ENCODE measurements at places on chromosomes 6 and 20. TPM values are rescaled to one million over a fixed set of nuclear protein-coding genes. Genes with fewer than 3 reads are reported as not detected.

DNA sequence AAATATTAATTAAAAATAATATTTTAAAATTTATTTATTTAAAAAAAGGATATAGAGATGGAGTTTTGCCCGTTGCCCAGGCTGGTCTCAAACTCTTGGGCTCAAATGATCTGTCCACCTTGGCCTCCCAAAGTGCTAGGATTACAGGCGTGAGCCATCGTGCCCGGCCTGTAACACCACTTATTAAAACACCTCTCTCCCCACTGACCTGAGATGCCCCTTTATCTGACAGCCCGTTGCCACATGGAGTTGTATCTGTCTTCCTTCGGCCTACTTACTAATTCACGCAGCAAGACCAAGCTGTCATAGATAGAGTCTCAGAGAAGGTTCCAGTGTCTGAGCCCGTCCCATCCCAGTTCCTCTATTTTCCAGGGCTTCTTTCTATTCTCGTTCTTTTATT, 30.7 kb downstream of the KIF25 start:
- no peak for DNase-seq

TMEM217 gene
- 1.0 TPM for total RNA-seq

TRIM15 gene
- total RNA-seq = not detected

DNA sequence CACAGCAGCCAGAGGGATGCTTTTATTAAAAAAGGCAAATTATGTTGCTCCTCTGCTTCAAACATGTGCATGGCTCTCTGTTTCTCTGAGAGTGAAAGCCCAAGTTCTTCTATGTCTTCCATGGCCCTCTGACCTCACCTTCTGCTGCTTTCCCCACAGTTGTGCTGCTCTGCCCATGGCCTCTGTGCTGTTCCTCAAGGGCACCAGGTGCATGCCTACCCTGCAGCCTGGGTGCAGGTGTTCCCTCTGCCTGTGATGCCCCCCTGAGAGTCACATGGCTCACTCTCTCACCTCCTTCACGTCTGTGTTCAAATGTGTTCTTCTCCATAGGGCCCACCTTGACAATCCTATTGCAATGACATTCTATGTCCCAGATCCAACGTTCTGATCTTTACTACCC, 477.0 kb upstream of the CHD6 start:
- DNase-seq = no peak

DNA sequence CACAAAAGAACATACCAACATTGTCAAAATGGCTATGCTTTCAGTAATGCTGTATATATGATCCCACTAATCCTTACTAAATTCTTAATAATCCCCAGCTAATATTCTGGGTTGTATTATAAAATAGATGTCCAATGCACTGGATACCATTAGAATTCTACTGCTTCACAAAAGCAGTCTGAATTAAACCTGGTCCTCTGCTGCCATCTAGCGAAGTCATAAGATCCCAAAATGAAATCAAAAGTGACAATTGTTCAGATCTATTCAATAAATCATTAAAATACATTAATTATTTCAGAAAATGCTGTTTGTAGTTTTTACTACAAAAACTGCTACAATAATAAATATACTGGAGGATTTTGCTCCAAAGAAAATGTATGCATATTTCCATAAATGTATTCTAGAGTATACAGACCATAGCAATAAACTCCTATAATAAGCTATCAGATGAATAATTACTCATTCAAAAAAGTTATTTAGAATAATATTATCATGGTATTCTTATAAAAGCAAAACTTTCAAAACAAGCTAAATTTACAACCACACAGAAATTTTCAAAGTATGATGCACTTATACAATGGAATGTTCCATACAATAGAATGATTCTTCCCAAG, 92.6 kb downstream of the RNGTT start:
- DNase-seq = no peak

DNA sequence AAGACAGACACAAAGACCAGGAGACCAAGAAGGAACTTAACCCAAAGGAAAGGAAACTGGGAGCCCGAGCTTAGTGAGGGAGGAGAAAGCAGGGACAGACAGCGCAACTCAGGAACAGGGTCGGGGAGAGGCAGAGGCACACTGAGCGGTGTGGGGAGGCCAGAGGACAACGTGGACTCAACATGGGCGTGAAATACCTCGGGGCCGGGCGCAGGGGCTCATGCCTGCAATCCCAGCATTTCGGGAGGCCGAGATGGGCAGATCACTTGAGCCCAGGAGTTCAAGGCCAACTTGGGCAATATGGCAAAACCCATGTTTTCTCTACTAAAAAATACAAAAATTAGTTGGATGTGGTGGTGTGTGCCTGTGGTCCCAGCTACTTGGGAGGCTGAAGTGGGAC, 5.7 kb upstream of the RPS6KA2 start:
- peak; percentile 43 for DNase-seq

GRCh38 chr6:53359843-53360092, 11.0 kb upstream of the ELOVL5 start:
- no peak for DNase-seq

GRCh38 chr6:33737267-33738026, 9.3 kb downstream of the IP6K3 start:
- no peak for DNase-seq

GRCh38 chr20:17457079-17457478, 74.1 kb downstream of the BFSP1 start:
- DNase-seq = no peak

- no peak for DNase-seq
These were observed 45.6 kb upstream of the SPDEF start for GRCh38 chr6:34601706-34602105.

SLC17A1 gene
- total RNA-seq = not detected

- DNase-seq = no peak
These were observed 18.0 kb downstream of the CDH26 start for GRCh38 chr20:59976156-59976782.

- no peak for DNase-seq
These were observed 15.8 kb downstream of the HDDC2 start for GRCh38 chr6:125285936-125286335.

DNA sequence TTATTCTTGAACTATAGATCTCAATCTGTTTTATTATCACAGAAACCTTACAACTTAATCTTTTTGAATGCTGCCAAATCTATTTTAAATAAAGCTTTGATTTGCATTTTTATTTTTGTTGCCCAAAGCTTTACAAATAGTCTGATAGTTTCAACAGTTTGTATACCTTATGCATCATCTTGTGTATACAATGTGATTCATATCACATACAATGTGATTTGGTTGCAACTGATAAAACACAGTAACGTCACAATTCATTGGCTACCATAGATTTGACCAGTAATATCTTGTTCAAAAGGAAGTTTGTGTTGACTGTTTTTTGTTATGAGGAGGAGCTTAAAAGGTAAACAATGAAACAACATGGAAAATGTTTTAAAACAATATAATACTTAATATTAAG, 110.9 kb downstream of the EYA4 start:
- DNase-seq = no peak

SEL1L2 gene
- not detected for total RNA-seq

DNA sequence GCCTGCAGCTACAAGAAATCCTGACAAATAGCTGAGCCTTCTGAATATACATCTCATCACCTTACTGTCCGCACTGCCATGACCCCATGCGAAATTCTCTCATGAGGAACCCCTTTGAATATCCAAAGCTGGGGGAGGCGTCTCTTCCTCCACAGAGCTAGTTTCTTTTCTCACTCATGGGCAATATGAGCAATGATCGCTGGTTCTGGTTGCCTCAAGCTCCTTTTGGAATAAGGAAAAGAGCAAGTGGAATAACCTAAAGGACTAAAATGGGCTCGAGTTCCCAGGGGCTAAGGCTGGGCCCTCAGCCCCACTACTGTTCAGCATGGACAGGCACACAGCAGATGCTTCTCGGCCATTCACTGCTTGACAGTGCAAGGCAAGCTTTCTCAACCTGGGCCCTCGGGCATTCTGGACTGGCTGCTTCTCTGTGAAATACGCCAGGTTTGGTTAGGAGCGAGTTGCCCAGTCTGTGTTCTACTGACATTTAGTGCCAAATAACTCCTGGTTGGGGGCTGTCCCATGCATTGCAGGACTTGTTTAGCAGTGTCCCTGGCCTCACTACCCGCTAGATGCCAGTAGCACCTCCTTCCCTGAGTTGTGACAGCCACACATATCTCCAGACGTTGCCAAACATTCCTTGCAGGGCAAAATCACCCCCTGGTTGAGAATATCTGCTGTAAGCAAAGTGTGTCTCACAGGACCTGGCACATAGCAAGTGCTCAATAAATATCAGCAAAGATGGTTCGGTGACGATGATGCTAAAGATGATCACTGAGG, 156.8 kb downstream of the CEBPB start:
- DNase-seq = no peak

OR2H2 gene
- total RNA-seq = not detected

DNA sequence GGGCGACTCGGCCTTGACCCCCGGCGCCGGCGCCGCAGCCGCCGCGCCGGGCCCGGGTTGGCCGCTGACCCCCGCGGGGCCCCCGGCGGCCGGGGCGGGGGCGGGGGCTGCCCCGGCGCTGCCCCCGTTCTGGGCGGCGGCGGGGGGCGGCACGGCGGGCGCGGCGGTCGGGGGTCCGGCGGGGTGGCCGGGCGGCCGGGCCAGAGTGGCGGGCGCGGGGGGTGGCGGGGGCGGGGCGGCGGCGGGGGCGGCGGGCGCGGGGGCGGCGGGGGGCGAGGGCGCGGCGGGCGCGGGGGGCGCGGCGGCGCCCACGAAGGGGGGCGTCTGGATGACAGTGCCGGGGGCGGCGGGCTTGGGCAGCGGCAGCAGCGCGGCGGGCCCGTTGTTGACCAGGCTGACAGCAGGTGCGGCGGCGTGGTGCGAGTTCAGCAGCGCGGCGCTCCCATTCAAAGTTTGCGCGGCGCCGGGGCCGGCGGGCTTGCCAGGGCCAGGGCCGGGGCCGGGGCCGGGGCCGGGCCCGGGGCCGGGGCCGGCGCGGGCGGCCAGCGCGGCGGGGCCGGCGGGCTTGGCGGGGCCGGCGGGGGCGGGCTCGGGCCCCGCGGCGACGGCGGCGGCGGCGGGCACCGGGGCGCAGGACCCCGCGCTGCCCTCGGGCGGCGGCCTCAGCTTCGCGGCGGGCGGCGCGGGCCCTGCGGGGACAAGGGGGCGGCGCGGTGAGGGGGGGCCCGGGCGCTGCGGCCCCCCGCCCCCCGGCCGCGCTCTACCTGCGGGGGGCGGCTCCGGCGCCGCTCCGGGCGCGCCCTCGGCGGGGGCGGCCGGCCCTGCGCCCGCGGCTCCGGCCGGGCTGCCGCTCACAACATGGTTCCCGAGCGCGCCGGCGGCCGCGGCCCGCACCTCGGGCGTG, 659 bp downstream of the TAF4 start:
- DNase-seq = peak; percentile 89

DNA sequence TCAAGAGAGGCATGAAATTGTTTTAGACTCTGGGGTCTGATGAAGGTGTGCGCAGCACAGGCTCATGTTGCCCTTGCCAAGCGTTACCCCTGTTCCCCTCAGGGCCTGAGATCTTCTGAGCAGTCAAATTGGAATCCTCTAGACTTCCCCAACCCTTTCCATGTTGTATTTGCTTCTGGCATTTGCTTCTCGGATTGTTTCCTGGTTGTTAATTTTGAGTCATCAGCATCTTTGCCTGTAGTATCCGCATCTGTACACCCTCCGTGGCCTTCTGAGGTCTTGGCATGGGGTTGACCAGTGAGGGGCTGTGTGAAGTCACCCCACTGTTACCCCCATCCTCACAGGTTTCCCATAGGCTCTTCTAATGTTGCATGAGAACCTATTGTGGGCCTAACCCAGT, 40.9 kb downstream of the SLC24A3 start:
- no peak for DNase-seq

DNA sequence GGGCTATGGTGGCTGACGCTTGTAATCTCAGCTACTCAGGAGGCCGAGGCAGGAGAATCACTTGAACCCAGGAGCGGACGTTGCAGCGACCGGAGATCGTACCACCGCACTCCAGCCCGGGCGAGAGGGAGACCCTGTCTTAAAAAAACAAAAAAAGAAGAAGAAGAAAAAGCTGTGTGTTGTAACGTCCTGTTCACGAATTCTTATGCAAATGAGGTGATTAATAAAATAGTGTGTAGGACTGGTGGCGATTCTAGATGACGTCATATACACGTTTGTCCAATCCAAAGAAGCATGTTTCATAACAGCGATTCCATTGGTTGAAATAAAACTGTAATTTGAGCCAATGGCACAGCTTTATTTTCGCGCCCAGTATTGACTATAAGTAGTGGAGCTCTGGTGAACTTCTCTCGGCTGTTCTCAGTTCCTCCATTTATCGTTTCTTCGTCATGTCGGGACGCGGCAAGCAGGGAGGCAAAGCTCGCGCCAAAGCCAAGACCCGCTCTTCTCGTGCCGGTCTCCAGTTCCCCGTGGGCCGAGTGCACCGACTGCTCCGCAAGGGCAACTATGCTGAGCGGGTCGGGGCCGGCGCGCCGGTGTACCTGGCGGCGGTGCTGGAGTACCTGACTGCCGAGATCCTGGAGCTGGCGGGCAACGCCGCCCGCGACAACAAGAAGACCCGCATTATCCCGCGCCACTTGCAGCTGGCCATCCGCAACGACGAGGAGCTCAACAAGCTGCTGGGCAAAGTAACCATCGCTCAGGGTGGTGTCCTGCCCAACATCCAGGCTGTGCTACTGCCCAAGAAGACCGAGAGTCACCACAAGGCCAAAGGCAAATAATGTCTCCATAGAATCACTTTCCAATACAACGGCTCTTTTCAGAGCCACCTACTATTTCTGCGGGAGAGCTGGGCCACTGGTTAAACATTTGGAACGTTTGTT, 47.0 kb downstream of the OR2B2 start:
- DNase-seq = peak; percentile 60

DNA sequence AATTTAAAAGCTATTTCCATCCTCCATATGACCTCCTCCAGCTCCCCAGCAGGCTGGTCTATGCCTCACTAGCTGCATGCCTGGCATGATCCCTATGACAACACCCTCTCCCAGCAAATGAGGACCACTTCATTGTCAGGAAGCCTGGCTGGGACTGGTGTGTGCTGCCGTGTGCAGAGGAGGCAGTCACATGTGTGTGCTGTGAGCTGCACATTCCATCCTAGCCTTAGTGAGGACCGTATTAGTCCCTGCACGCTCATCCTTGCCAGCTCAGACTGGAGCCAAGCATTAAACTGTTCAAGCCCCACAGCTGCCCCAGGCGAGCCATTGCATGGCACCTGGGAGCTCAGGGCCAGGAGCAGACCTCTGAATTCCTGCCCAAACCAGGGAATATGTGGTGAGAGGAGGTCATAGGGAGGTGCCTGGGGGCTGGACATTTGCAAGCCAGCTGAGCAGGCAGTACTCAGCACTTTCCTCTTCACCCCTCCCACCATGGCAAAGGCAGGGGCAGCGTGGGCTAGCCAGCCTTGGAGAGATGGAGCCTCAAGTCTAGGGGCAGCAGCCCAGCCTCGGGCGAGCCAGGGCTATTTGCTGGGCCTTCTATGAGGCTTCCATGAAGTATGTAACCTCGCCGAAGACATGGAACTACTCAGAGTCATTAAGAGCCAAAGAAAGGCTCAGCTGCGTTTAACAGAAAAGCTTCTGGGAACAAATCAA, 8.7 kb upstream of the CCN5 start:
- DNase-seq = peak; percentile 30

Measured in upper lobe of left lung (tissue), 6 donors.